ENCODE measurements at places on chromosomes 3 and 15. TPM values are rescaled to one million over a fixed set of nuclear protein-coding genes. Genes with fewer than 3 reads are reported as not detected.

Gene ABHD6
- polyA plus RNA-seq = 12.4 TPM

Gene TLNRD1
- 11.7 TPM for polyA plus RNA-seq

Gene NUDT16
- 44.6 TPM for polyA plus RNA-seq

Gene NR1I2
- polyA plus RNA-seq = 0.54 TPM

Gene SH2D7
- polyA plus RNA-seq = 0.65 TPM

Gene TBC1D21
- polyA plus RNA-seq = not detected

Gene BLM
- 12.1 TPM for polyA plus RNA-seq

Gene RNU5B-1
- not detected for polyA plus RNA-seq

Gene LRRN1
- 21.6 TPM for polyA plus RNA-seq

Gene ZDHHC23
- polyA plus RNA-seq = 9.3 TPM

Gene CHRNA5
- polyA plus RNA-seq = 6.8 TPM

Gene HRG
- 2.1 TPM for polyA plus RNA-seq

Gene SKOR1
- polyA plus RNA-seq = 0.20 TPM

DNA sequence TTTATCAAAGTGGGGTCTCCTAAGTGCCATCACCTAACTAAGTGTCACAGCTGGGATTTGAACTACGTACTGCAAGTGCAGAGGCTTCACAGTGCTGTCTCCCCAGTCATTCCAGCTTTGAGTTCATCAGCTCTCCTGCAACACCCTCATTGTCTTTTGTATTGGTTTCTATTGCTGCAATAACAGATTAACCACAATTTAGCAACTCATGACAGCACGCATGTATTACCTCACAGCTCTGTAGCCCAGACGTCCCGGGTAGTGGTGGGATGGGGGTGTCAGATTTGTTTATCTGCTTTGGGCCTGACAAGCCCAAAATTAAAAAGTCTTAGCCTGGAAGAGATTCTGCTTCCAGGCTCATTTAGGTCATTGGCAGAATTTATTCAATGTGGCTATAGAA, 220.5 kb upstream of the LRRN1 start:
- no peak for DNase-seq

DNA sequence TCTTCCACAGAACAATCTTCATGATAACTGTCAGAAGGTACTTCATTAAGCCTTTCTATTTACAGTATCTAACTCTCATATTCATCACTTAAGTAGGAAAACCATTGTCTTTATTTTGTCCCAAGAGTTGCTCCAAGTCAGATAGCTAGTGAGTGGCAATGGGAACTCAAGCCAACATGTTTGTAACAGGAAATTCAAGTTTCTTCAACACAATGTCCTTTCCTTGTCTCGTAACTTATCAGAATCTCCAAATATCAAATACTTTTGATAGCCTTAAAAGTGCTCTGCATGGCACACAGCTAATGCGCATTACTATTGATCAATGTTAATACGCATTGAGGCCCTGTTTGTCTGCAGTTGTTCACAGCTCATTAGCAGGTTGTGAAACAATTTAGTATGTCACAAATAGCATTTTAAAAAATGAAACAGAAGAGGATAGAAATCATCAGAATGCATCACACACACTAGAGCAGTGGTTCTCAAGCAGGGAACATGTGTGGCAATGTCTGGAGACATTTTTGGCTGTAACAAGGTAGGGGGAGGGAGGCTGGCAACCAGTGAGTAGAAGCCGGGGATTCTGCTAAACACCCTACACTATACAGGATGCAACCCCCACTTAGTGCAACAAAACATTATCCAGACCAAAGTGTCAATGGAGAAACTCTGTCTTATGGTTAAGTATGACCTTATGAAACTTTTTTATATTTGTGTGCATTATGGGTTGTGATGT, 27.5 kb downstream of the BTLA start:
- no peak for DNase-seq

GRCh38 chr3:101149251-101149650, 156.0 kb upstream of the ABI3BP start:
- no peak for DNase-seq

GRCh38 chr15:57878573-57878972, 172.1 kb downstream of the POLR2M start:
- no peak for DNase-seq

DNA sequence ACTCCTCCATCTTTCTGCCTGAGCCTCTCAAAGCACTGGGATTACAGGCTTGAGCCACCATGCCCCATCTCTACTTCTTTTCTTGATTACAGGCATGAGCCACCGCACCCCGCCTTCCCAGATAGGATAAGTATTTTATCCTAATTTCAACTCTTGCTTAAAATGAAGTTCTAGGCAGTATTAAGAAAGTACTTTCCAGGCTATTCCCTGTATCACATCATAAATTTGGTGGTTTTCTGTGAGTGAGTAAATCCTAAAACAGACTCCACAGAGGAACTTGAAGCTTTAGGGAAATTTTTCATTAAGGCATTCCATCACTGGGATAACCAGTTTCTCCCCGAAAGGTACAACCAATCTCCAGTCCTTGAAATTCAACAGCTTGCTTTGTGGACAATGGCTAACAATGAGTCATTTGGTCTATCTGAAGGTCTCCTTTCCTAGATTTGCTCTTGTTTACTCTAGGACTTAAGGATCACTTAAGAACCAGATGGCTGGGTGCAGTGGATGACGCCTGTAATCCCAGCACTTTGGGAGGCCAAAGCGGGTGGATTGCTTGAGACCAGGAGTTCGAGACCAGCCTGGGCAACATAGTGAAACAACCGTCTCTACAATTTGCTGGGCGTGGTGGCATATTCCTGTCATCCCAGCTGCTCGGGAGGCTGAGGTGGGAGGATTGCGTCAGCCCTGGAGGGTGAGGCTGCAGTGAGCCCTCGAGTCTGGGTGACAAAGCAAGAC, 49.7 kb upstream of the SKIL start:
- no peak for DNase-seq

DNA sequence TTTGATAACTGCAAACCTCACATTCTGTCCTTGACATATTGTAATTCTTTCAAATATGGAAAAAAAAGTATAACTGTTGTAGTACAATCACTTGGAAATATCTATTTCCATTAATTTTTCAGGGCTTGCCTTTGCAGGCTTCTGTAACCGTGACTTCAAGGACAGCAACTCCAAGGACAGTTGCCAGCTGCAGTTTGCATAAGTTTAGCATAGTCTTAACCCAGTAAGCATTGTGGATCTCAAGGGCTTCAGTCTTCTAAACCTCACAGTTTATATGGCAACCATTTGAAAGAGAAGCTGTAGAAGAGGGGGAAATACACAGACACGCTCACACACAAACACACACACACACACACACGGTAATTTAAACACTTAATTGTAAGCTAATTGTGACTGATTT, 112.8 kb upstream of the GPR149 start:
- DNase-seq = no peak

GRCh38 chr3:4222574-4223175, 80.5 kb upstream of the SETMAR start:
- no peak for DNase-seq

GRCh38 chr15:48875241-48875960, 2.5 kb upstream of the EID1 start:
- no peak for DNase-seq

DNA sequence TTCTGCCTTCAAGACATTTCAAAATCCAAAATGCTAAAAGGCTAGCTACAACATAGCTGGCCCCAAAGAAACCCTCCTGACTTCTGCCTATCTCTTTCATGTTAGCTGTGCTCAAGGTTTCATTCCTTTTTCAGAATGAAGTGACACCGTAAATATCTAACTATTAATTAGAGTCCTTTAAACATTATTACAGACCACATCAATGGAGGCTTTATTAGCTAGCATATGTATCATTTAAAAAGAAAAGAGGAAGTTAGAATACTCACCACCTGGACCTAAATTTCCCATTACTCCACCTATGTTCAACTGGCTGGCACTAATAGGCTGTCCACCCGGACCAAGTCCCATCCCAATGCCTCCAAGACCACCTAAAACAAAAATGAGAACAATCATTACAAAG, 24.6 kb downstream of the MYEF2 start:
- DNase-seq = no peak

GRCh38 chr15:43414196-43414595, 43.3 kb downstream of the TUBGCP4 start:
- DNase-seq = no peak

- DNase-seq = no peak
Measured at GRCh38 chr3:160170409-160171370, 54.5 kb upstream of the C3orf80 start.

- DNase-seq = no peak
Measured at GRCh38 chr3:67601919-67602608, 52.3 kb downstream of the SUCLG2 start.

- no peak for DNase-seq
Measured at GRCh38 chr3:122493296-122493695, 21.4 kb downstream of the KPNA1 start.

GRCh38 chr3:49255112-49255511, 21.9 kb downstream of the C3orf62 start:
- DNase-seq = no peak

DNA sequence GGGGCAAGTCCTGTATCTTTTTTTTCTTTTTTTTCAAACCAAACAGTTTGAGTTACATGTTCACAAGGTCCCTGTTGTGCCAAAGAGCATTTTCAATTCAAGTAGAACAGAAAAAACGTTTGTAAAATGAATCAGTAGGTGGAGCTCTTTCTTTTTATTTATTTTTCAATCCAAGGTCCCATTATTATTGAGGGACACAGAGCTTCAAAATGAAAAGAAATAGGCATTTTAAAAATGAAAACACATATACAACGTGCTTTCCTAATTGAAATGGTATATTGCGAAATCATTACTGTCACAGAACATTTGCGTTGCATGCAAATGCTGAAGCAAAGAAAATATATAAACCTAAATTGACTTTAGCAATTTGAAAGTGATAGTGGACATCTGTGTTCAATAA, 711.0 kb downstream of the MECOM start:
- DNase-seq = no peak

DNA sequence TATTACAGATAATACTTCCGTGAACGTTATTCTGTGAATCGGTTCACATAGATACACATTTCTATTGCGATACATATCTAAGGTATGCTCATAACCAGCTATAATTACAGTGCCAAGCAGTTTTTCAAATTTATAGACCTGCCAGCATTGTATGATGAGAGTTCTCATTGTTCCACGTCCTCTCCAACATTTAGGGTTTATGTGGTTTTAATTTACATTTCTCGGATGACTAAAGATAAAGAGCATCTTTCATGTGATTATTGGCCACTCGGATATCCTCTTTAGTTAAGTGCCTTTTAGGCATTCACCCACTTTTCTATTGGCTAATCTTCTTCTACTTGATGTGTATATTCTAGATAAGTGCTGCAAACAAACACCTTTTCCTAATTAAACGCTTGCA, 134.7 kb upstream of the CCDC54 start:
- DNase-seq = no peak

GRCh38 chr3:160473221-160473620, 23.6 kb upstream of the TRIM59 start:
- no peak for DNase-seq

GRCh38 chr15:64315216-64315615, 40.8 kb downstream of the CSNK1G1 start:
- no peak for DNase-seq

GRCh38 chr15:50261981-50262380, 3.5 kb downstream of the HDC start:
- DNase-seq = no peak

DNA sequence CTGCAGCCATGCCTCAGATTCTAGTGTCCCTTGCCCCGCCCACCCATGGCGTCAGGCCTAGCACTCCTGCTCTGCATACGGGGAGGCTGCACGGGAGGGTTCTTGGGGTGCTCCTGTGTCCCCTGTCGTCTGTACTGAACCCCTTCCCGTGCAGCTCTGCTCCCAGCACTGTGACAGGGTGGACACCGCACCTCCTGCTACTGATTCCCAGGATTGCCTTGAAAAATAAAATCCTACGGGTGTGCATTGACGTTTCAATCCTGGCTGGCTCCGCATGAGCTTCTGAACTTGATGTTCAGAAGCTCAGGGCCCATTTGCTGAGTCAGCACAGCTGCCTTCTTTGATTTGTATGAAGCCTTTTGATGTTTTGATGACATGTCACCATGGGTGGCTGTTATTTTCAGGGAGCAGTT, 176.4 kb downstream of the APBA2 start:
- DNase-seq = no peak

GRCh38 chr15:43194795-43195194, 9.6 kb downstream of the CCNDBP1 start:
- no peak for DNase-seq

GRCh38 chr15:38557921-38558320, 6.7 kb downstream of the RASGRP1 start:
- no peak for DNase-seq

DNA sequence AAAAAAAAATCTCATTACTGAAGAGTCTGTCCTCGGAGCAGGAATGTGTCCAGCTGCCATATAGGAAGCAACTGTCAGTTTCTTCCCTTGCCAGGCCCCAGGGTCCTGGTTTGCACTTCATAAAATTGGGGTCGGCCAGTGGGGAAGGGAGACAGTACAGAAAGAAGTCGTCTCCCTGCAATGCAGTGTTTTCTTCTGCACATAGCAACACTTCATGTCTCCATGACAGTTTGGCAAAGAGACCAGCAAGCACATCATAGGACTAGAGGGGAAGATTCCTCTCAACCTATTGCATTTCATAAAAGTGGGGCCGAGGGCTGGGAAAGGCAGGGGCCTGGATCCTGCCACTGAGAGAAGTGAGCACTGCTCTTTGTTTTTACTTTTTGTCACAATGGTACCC, 138.2 kb upstream of the HACD2 start:
- DNase-seq = no peak

DNA sequence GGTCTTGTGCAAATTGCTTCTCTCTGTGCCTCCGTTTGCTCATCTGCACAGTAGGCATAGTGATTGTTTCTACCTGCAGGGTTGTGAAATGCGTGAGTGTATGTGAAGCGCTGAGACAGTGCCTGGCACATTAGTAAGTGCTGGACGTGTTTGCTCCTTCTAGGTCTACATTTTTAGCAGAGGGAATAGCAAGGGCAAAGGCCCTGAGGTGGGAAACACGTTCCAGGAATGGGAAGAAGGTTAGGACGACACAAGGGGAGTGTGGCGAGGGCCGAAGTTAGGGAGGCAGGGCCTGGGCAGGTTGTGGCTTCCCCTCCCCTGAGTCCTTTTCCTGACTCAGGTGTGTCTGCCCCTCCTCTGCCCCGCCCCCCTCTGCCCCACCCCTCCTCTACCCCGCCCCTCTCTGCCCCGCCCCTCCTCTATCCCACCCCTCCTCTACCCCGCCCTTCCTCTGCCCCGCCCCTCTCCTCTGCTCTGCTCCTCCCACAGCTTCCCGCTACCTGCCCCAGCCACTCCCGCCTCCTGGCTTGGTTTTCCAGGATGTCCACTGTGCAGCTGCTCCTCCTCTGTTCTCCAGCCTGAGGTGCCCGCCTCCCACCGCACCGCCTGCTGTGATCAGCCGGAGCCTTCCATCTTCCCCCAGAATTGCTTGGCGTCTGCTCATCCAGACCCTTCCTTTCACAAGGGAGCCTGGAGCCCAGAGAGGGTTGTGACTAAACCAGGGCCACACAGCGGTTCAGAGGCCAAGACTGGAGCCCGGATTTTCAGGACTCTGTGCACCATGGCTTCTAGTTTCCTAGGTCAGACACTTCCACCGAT, 31.1 kb upstream of the SMAD6 start:
- no peak for DNase-seq

All from right renal pelvis (tissue), 4 donors.